ENCODE measurements at places on chromosomes 11 and 22.

- no peak for DNase-seq
Observed at GRCh38 chr11:82118946-82119345, 614.7 kb downstream of the FAM181B start.

GRCh38 chr22:22366537-22366936 lies 122.0 kb downstream of the VPREB1 start:
- DNase-seq, result no peak

GRCh38 chr22:38422611-38423511 lies 32.1 kb downstream of the KCNJ4 start:
- DNase-seq, result no peak

DNA sequence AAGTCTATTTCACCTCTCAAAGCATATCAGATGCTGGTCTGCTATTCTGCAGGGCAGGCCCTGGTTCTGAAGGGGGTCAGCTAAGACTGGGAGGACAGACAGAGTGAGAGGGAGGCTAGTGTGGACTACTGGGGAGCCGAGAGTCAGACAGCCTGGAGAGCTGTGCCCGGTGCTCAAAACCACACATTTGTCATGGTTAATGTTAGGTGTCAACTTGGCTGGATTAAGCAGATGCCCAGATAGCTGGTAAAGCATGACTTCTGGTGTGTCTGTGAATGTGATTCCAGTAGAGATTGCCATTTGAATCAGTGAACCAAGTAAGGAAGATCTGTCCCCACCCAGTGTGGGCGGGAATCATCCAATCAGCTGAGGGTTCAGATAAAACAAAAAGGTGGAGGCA lies 102.6 kb downstream of the SNX19 start:
- no peak for DNase-seq

GRCh38 chr22:48639896-48640748 lies 1187.6 kb downstream of the BRD1 start:
- no peak for DNase-seq

- no peak for DNase-seq
Observed at GRCh38 chr11:2805388-2806056, 80.1 kb downstream of the CDKN1C start.

DNA sequence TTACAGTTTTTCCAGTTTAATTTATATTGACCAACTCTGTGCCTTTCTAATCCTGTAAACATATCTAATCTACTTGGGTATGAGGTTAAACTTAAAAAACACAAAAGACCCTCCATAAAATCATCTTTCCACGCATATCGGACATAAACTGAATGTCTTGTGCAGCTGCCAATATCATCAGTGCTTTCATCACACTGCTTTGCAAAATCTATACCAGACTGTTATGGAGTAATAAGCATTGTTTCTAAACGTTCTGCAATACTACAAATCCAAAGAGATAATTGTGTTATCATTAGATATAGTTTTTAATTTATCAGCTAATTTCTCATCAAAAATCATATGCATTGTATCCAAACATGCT lies 36.1 kb upstream of the AMPD3 start:
- no peak for DNase-seq

GRCh38 chr11:102266099-102266498 lies 51.2 kb upstream of the BIRC3 start:
- no peak for DNase-seq

DNA sequence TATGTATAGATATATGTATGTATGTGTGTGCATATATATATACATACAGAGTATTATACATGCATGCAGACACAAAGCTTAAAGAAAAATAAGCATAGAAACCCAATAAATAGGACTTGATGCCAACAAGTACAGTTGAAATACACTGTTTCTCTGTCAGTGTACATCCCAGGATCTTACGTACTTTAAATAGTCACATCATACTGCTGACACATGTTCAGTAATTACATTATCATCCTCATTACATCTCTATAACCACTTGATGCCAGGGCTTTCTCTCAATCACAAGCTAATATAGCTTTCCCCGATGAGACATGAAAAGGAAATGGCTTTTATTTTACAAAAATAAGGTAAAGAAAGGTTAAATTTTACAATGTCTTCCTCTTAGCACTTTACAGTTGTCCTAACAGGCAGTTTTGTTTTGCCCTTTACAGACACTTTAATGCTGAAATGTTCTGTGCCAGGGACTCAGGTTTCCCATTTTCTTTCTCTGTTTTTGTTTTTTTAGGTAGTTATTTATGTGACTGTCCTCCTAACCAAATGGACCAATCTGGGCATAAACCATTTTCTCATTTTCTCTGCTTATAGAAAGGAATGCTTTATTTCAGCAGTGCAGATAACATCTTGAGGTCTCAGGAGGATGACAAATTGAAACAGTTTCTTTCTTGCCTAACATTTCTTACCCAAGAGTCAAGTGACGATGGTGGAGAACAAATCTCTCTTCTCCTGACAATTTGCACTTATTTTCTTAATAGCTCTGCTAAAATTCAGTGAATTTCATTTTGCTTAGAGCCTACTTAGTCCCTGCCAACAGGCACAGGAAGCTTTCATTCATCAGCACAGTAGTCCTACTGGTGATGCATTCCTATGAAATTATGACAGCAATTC lies 350.2 kb downstream of the TTC28 start:
- DNase-seq, result peak; percentile 76

DNA sequence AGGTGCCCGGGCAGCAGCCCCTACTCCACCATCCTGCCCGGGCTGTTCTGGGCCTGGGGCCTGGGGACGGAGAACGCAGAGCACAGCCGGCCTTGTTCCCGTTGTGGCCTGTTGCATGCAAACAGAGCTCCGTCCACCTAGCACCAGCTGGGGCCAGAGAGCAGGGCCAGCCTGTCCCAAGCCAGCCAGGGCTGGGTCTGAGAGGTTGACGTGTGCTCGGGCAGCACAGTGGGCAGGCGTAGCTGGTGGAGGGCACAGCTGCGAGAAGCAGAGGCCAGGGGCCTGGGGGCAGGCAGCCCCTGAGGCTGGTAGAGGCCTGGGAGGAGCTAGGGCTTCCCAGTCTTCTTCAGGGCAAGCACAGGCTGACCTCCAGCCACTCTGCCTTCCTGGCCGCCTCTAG lies 1192.6 kb downstream of the BRD1 start:
- no peak for DNase-seq

GRCh38 chr22:46763051-46763705 lies 728 bp downstream of the TBC1D22A start:
- peak; percentile 31 for DNase-seq

GRCh38 chr22:47782328-47783075 lies 1020.1 kb downstream of the TBC1D22A start:
- DNase-seq, result no peak

DNA sequence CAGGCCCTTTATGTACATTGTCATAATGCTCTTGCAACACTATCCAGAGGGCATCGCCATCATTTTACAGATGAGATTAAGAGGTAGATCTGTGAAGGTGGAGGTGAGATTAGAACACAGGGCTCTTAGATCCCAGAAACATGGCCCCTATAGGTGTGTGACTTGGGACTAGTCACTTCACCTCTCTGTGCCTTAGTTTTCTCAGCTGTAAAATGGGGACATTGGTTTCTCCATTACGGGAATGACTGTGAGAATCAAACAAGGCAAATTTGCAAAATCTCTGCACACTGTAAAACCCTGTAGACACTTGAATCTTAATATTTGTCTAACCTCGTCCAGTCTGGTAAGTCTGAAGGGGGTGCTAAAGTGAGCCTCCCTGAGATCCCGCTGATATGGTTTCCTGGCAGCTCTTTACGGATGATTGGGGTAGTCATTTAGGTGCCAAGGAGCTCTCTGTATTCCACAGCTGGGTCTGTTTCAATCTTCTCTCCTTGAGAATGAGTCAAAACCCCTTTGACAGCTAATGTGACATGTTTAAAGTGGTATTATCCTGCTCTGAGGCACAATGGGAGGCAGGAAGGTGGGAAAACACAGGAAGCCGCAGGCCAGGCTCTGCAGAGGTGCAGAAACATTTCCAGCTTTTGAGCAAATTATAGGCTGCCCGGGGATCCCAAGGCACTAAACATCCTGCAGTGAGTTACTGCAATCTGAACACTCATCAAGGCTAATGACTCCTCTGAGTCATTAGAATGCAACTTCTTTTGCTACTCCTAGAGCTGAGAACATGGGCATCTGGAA lies 140.8 kb downstream of the CCDC81 start:
- DNase-seq, result peak; percentile 76

DNA sequence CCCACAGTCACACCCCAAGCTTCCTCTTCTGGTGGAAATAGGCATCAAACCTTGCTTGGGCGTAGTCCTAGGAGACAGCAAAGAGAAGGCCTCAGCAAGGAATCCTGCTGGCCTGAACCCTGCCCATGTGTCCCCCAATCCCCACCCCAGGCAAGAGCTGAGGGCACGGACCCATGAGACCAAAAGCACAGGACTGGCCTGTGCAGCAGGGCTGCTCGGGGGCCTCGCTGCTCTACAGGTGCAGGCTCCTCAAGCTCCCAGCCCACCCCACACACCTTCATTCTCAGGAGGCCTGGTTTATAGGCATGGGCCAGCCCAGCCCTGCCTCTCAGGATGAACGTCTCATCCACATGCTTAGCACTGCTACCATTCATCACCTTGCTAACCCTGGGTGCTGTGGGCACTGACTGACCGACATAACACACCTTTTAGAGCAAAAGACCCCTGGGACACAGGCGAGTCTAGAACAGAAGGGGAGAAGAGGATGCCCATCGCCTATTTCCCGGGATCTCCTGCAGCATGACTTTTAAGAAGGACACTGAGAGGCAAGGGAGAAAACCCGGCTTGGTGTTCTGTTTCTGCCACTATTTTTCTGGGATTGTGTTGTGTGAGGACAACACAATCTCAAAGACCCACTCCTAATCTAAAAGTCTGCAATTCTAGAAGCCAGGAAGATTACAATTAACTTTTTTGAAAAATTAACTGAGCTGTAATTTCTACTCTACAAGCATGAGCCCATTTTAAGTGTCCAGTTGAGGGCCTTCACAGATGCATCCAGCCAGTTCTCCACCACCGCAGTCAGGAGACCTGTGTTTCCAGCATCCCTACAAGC lies 15.4 kb downstream of the TCIRG1 start:
- no peak for DNase-seq

DNA sequence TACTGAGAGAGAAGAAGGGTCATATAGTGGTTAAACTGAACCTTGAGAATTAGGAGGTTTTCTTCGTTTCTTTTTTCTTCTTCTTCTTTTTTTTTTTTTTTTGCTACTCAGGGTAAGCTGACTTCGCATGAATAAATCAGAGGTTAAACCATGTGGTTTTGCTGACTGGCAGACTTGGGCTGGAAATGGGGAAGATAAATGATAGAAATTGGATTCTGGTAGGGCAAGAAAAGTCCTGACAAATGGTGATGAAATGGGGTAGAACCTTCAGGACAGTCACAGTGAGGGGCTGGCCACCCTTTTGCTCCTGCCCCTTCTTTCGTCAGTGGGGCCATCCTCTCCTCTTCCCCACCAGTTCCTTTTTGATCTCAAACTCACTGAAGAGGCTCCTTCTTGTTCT lies 1.6 kb upstream of the SWAP70 start:
- DNase-seq, result no peak

GRCh38 chr11:9538548-9538947 lies 34.9 kb upstream of the WEE1 start:
- no peak for DNase-seq

DNA sequence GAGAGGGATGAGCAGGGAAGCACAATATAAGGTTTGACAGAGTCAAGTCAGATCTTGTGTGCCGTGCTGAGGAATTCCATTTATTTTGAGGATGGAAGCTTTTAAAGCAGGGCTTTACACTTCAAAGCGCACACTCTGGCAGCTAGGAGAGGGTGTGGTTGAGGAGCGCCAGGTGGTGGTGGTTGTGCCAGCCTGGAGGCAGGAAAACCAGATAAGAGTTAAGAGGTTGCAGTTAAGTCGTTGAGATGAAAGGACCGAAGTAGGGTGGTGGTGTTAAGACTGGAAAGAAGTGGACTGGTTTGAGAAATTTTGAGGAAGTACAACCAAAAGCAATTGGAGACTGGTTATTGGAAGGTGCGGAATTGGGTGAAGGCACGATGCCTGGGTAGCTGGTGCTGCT lies 231.6 kb upstream of the TBCEL start:
- no peak for DNase-seq

DNA sequence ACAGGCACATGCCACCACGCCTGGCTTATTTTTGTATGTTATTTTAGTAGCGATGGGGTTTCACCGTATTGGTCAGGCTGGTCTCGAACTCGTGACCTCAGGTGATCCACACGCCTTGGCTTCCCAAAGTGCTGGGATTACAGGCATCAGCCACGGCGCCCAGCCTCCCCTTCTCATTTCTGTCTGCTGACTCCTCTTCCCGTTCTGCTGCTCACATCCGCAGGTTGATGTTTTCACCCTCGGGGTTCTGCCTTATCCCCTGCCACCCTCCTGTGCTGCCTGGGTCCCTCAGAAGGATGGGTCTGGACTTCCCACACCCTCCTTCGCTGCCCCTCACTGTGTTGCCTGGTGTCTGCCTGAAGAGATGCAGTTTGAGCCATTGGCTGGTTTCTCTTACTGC lies 19.2 kb upstream of the VSIG10L2 start:
- no peak for DNase-seq

DNA sequence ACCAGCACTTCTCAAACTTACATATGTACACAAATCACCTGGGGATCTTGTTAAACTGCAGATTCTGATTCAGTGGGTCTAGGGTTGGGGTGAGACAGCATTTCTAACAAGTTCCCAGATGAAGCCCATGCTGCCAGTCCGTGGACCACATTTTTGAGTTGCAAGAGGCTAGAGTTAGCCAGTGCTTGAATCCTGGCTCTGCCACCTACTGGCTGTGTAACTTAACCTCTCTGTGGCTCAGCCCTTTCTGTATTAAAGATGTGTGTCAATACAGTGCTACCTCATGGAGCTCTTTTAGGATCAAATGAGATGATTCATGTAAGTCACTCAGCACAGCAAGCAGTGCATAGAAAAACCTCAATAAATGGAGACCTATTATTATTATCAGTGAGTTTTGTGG lies 90.2 kb upstream of the ISX start:
- DNase-seq, result no peak

DNA sequence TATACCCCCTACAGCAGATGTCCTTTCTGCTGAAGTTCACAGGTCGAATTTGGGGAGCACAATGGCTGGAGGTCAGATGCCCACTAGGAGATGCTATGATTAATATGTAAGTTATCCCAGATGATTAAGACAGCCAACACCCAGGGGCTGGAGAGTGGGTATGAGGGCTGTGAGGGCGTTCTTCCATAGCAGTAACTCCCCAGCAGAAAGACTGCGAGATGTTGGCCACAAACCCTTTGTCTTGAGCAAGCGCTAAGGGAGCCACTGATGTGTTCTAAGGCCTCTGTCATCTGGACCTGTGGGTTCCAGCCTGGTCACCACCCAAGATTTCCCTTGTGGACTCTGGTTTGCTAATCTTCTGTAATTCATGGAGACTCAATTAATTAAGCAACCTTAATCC lies 77.6 kb downstream of the BMAL1 start:
- DNase-seq, result no peak

DNA sequence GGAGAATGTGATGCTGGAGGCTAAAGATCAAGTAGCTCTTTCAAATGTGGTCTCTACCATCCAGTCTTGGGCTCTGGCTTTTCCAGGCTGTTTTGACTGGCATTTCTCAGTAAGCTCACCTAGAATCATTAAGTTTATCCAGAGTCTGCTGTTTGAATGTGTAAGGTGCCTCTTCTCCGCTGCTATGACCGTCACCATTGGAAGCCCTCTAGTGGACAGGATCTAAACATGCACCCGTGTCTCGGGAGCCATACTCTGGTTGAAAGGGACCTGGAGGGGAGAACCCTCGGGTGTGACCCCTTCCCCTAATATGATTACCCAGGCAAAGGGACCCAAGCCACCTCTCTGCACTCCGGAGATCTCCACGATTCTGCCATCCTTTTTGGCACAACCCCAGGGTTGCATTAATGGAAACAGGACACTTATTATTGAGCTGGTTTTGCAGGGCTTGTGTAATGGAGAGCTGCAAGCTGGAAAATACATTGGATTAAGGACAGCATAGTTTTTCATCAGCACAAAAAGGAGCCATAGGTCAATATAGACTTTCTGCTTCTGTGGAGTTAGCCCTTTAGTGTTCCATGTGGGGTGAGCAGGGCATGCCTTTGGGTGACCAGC lies 191.0 kb upstream of the LARGE1 start:
- DNase-seq, result peak; percentile 26

All from fibroblast of pulmonary artery (primary cell).